ENCODE measurements at places on chromosomes 11 and 22.

DNA sequence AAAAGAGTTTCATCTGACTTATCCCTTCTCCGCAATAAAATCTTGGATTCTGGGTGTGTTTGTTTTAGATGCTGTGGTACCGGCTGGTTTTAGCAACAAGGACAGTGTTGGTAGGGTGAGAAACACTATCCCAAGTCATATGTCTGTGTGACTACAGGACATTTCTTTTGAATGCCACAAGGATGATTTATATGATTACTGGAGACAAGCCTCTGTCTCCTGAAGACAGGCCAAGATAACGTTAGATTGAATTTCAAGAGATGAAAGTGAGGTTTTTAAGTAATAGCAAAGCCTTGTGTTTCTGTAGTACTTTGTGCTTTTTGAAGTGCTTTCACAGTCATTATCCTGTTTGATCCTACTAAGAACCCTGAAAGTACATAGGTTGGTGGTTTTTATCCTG lies 101.6 kb downstream of the COMMD9 start:
- DNase-seq: no peak

- no peak for DNase-seq
Observed at GRCh38 chr11:375065-376025, 6.0 kb downstream of the B4GALNT4 start.

DNA sequence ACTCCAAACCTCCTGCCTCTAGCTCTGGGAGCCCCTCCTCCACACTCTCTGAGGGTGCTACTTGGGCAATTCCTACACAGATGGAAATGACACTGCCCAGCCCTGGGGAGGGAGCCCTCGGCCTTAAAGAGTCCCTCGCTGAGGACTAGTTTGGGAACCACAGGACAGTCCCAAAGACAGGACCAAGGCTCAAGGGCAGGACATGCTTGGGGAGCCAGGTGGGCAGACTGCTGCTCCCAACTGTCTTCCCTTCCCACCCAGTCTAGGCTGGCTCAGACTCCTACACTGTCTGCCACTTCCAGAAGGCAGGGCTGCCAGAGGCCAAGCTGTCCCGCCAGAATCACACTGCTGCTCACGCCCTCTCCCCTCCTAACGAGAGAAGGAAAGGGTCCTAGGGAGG lies 9.8 kb downstream of the ARRB1 start:
- DNase-seq: no peak

DNA sequence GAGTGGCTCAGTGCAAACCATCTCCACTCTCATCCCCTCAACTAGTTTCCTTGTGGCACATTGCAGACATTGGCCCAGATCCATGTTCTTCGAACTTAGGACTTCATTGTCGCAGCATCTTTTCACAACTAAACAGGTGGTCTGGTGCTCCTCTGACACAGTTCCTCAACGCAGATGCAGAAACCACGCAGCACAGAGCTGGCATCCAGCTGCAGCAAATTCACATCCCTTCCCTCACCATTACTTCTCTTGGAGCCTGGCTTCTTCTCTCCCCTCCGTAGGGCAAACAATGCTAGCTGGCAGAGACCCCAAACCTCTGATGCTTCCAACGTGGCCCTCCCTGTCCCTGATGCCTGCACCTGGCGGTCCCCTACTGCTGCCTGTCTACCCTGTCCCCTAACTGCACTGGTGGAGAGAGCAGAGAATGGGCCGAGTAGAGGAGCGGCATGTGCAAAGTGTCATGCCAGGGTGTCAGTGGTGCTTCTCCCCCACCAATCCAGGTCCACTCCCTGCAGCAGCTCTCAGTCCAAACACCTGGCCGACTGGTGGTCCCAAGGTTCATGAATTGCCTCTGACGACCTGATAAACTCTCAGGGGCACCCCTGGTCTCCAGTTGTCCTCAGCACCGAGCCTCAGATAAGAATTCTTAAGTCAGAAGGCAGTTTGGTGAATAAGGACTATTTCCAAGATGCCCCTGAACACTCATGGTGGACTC lies 18.1 kb downstream of the TMPRSS13 start:
- no peak for DNase-seq

- DNase-seq: no peak
Observed at GRCh38 chr11:101326141-101326540, 196.5 kb upstream of the PGR start.

DNA sequence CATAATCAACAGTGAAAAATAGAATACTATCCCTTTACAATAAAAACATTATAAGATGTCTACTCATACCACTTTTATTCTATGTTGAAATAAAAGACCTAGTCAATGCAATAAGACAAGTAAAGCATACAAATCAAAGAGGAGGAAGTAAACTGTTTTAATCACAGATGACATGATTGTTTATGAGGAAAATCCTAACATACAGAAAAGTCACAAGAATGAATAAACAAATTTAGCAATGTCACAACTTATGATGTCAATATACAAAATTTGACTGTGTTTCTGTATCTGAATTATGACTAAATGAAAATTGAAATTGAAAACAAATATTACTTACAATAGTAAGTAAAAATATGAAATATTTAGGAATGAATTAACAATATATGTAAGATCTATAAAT lies 221.9 kb upstream of the GRIA4 start:
- DNase-seq: no peak

- no peak for DNase-seq
Observed at GRCh38 chr11:77200351-77201268, 72.6 kb downstream of the MYO7A start.

DNA sequence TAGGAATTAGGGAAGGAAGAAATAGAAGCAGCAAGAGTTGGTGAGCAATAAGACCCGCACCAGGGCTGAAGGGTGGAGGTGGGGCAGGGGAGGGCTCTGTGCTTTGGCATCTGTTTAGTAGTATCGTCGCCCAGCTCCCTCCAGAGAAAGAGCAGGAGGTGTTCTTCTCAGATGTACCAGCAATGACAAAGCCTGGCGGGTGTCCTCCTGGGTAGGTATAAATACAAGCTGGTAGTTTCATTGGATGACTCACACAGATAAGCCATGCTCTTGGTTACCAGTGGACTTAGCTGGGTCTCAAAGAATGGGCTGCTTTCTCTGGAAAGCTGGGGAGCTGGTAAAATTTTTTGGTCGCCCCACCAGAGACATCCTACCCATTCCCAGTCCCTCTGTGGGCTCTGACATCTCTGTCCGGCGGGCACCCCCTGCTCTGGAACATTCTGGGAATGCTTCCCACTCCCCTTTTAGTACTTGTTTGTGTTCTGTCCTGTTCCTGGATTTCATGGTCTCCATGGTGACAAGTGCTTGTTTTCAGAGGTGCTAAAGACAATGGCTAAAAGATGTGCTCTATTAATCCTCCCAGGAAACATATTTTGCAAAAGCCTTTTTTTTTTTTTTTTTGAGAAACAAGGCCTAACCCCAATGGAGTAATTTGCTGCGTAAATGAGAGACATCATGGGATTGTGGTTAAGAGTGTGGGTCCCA lies 15.4 kb upstream of the TUBA8 start:
- no peak for DNase-seq

GRCh38 chr11:113725407-113725806 lies 19.3 kb upstream of the TMPRSS5 start:
- DNase-seq: no peak

DNA sequence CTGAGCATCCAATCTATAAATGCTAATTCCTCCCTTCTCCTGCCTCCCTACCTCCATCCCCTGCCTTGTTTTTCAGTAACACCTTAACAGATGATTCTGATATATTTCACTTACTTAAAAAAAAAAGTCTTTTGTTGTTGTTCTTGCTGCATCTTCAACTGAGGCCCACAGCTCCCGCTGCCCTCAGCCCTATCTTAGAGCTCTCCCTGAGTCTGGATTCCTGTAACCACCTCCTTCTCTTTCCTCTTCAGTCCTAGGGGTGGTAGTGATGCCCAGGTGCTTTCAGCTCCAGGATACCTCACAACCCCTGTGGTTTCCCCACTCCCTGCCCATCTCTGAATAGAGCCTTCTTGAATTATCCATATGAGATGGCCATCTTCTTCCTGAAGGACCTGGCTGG lies 3.7 kb upstream of the KCNE3 start:
- DNase-seq: no peak

DNA sequence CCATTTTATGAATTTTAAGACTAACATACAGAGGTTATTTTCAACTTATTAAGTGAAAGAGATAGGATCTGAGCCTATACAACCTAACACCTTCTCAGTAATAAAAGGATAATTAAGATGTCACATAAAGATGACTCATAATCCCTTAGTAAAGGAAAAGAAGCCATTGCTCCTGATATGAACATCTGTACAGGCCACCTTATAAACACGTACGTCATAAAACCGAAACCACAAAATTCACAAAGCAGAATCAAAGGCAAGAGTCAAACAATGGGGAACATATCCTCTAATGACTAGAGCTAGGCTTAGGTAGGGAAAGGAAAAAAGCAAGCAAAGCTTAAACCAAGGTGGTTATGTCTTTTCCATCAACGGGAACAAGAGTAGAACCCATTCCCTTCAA lies 103.5 kb downstream of the KCNA4 start:
- no peak for DNase-seq

DNA sequence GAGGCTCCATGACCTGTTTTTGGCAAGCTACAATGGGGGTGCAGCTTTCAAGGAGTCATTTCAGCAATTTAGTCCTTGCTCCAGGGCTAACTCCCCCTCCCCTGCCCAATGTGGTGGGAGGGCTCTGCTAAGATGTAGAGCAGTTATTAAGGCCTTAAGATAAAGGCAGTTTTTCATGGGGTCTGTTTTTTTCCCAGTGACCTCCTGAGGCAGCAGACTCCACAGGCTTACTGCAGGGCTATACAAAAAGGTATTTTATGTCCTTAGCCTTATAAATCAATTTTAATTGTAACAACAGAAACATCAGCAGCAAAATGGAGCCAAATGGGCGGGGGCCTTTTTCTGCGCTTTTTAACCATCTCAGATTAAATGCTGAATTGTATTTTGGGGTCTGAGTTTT lies 192.3 kb downstream of the KIRREL3 start:
- no peak for DNase-seq

- DNase-seq: no peak
Observed at GRCh38 chr11:41579546-41579945, 120.1 kb upstream of the LRRC4C start.

- no peak for DNase-seq
Observed at GRCh38 chr11:11731311-11732083, 109.7 kb upstream of the GALNT18 start.

DNA sequence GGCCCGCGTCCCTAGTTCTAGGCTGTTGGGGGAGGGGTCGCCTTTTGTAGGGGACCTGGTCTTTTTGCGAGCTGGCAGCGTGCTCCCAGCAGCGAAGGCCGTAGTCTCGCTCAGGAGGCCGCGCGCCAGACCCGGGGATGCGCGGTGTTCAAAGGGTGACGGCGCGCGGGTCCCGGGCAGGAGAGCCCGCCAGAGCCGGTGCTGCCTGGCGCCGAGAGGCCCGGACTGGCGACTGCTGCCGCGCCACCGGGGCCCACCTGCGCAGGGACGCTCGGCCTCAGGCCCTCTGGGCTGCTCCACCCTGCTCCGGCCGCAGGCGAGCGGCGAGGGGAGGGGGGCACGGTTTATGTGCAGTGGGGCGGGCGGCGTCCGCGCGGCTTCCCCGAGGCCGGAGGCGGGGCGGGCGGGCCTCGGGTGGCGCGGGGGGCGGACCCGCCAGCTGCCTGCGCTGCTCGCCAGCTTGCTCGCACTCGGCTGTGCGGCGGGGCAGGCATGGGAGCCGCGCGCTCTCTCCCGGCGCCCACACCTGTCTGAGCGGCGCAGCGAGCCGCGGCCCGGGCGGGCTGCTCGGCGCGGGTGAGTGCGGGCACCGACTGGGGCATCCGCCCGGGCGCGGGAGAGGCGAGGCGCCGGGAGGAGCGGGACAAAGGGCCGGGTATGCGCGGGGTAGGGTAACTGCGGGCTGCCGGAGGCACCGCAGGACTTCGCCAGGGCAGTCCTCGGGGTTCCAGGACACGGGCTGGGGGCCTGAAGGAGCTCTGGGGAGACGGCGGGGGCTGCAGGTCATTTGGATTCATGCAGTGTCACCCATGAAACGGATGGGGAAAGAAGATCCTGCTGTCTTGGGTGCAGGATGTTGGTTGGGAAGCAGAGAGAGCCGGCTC lies at the start of gene PRSS23:
TSS of gene PRSS23 (plus strand) at position 467 of the 884 bp plus-strand sequence. CDS start 7,102 bp downstream, outside the sequence.
- DNase-seq: no peak

GRCh38 chr11:132655187-132655855 lies 877.0 kb downstream of the OPCML start:
- DNase-seq: no peak

- no peak for DNase-seq
Observed at GRCh38 chr11:66465373-66466224, 1.1 kb upstream of the PELI3 start.

DNA sequence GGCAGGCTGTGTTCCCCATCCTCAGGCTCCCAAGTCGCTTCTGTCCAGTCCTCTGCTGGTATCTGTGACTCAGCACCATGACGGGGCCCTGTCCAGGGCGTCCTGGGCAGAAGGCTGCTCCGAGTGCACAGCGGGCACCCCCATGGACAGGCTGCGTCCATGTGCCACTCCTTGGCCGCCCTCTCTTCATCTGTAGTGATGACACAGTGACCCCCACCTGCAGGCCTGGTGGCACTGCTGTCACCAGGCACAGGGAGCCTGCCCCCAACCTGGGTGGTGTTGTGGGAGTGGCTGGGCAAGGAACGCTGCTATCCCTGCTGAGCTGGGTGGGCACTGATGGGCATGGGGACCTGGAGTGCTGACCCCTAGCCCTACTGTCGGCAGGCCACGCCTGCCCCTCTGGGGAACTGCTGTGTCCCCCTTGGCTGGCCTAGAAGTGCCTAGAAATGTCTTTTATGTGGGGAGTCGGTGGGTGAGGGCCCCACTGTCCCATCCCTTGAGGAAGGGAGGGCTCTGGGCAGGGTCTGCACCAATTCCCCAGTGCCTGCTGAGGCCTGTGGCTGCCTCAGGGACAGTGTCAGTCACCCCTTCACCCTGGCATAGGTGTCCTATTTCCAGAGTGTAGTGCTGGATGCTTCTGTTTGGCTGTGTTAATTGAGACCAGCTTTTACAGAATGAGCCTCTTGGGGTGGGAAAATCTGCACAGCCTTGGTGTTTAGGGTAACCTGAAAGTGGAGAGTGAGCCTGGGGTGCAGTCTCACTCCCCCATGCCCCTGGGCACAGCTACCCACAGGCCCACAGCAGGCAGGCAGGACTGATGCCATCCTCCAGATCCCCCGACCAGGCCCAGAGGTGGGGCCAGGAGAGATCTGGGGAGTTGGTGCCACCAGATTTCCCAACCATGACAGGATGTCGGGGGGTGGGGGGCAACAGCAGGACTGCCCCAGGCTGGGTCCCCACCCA lies 34.5 kb downstream of the RTN4R start:
- no peak for DNase-seq

DNA sequence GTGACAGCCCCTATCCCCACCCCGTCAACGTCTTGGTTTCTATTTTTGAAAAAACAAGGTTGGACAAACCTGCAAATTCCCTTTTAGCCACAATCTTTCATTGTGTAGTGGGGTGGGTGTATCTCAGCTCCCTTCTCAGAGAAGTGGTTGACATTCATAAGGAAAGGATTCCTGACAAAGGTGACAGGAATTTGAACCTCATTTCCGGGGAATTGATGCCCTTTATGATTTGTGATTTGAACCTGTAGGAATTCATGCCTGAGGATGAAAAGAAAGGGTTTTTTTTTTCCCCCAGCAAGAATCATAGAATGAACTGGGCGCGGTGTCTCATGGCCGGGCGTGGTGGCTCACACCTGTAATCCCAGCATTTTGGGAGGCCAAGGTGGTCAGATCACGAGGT lies 14.5 kb downstream of the YPEL4 start:
- no peak for DNase-seq
